Activated CD8-positive, alpha-beta memory T cell treated with anti-CD3 and anti-CD28 coated beads, Interleukin-2, amount 10 ng/mL, durations not matched to agents 7 days and 5 days (primary cell): ENCODE measurements at places on chromosomes 7 and 10. TPM values are rescaled to one million over a fixed set of nuclear protein-coding genes. Genes with fewer than 3 reads are reported as not detected.
A peak's percentile ranks its signal among the peaks of the same experiment; 100 is the strongest.

DNA sequence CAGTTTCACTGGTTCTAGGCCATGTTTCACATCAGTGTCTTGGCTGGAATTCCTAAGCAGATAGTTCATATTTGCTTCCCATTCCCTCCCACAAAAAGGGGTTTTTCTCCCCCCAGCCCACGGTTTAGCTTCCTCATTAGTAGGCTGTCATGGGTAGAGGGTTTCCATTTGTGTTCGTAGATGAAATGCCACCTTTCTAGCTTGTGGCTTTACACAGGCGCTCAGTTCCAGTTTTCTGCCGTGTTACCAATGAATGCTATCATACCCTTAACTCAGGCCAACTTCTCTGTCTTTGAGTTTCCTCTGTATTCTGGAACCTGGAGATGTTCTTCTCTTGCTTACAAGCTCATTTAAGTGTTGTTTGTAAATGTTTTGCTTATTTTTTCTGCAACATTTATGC is 26.8 kb downstream of the CALD1 start:
- H3K36me3 ChIP-seq = no peaks in the 10 kb centered on the region
- H3K27ac ChIP-seq = no peak overlapping the region
- H3K4me1 ChIP-seq = no peaks in the 10 kb centered on the region
- peaks cover 10% of the 10 kb centered on the region for H3K27me3 ChIP-seq
- DNase-seq = no peak

DNA sequence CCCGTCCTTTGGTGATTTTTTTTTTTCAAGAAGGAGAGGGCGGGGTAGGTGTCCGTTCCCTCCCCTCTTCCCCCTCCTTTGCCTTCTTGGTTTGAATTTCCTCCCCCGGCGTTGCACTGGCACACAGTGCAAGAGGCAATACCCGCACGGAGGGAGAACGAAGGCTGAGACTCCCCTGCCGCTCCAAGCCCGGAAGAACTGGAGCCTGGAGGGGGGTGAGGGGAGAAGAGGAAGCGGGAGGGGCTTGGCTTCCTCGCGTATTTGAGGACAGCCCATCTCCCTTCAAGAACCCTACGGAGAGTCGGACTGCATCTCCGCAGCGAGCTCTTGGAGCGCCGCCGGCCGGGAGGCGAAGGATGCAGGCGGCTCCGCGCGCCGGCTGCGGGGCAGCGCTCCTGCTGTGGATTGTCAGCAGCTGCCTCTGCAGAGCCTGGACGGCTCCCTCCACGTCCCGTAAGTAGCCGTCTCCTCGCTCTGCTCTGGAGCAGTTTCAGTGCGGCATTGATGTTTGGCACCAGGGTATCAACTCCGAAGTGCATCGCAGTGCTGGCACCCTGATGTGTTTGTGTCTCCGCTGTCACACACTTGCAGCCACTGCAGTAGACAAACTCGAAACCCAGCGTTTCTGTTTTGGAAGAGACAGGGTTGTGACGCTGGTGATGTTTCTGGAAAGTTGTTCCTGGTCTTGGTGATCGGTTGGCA is at the start of gene CNTNAP2:
TSS of gene CNTNAP2 (plus strand) at position 281 of the 702 bp plus-strand sequence. CDS start at position 357, 76 bp downstream.
- peaks cover 26% of the 10 kb centered on the region for H3K27me3 ChIP-seq
- no peak for DNase-seq
- no peak within 1 kb of the TSS for H3K27ac ChIP-seq
- H3K4me1 ChIP-seq = peaks cover 6% of the 10 kb centered on the region

- H3K4me1 ChIP-seq = no peaks in the 10 kb centered on the region
- no peaks in the 10 kb centered on the region for H3K36me3 ChIP-seq
- H3K4me3 ChIP-seq = no peak overlapping the region
Measured at GRCh38 chr10:113148901-113149300, 198.9 kb downstream of the TCF7L2 start.

TMEM196 gene
- total RNA-seq = not detected

DNA sequence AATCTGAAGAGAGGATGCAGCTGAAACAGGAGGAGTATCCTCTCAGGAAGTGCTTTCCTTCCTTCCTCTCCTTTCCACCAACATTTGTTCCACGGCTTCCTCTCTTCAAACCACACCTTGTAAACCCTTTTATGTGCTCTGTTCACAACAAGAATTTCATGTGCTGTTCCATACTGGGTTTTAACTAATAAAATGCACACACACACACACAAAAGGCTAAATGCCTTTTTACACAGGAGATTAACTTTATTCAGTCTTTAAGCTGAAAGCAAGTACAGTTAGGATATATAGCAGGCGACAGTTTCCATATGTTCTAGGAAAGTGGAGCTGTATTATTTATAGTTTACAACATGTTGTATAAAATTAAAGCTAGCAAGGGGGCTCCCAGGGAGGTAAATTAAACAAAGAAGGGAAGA is 106.7 kb downstream of the REEP3 start:
- H3K27me3 ChIP-seq = peaks cover 8% of the 10 kb centered on the region
- H3K27ac ChIP-seq = no peak overlapping the region
- H3K4me3 ChIP-seq = no peak overlapping the region
- H3K4me1 ChIP-seq = peaks cover 31% of the 10 kb centered on the region

DNA sequence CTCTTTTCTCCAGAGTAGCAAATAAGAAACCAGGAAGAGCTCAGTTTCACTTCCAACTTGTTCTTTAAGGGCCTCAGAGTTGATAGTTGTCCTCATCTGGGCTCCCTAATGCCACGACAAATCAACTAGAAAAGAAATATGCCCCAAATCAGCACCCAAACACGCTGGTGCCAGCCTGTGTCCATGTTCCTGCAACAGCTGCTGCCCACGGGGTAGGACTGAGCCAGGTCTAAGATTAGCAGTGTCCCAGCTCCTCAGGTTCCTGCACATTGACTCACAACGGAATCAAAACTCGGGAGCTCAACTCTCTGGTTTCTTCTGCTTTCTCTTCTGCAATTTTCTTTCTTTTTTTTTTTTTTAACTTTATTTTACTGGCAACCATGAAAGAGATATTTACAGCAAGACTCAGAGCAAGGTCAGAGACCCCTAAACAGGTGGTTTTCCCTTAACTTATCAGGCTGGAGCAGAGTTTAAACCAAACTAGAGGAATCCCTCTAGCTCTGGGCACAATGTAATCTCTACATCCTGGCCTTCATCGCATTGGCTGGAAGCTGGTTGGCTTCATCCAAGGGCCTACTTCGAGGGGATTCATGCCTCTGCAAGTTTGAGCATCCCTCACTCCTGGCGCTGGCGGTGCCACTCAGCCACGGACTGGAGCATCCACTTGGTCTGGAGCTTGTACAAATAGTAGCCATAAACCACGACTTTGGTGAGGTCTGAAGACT is 126.1 kb downstream of the PFKFB3 start:
- no peak for DNase-seq
- H3K36me3 ChIP-seq = peaks cover 21% of the 10 kb centered on the region
- no peaks in the 10 kb centered on the region for H3K27me3 ChIP-seq
- no peak overlapping the region for H3K4me3 ChIP-seq

DNA sequence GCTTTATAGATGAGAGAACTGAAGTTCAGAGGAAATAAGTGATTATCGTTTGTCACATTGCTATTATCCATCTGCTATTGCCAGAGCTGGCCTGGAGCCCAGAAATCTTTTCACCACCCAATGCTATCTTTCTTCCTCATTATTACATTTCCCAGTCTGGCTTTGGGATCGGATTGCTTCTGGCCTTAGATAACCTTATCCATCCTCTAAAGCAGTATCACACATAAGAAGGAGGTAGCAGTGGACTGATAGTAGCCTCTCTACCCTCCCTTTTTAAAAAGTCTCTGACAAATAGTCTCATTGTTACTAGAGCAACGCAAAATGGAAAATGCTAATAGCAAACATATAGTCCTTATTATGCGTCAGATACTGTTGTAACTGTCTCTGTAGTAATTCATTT is 1.3 kb upstream of the CLDN12 start:
- no peak overlapping the region for H3K4me3 ChIP-seq
- DNase-seq = no peak
- H3K36me3 ChIP-seq = peaks cover 3% of the 10 kb centered on the region
- peaks cover 18% of the 10 kb centered on the region for H3K27me3 ChIP-seq
- H3K27ac ChIP-seq = no peak overlapping the region

GRCh38 chr7:21585070-21585724 is 42.4 kb downstream of the DNAH11 start:
- no peak overlapping the region for H3K4me3 ChIP-seq
- H3K27ac ChIP-seq = no peak overlapping the region
- DNase-seq = no peak
- peaks cover 7% of the 10 kb centered on the region for H3K27me3 ChIP-seq
- no peaks in the 10 kb centered on the region for H3K4me1 ChIP-seq
- H3K36me3 ChIP-seq = no peaks in the 10 kb centered on the region

GRCh38 chr7:48177271-48177670 is 6.0 kb downstream of the ABCA13 start:
- peaks cover under 1% of the 10 kb centered on the region for H3K4me1 ChIP-seq
- no peak overlapping the region for H3K4me3 ChIP-seq
- no peak overlapping the region for H3K27ac ChIP-seq
- H3K27me3 ChIP-seq = peaks cover 17% of the 10 kb centered on the region

MYH16 gene
- total RNA-seq = not detected

DNA sequence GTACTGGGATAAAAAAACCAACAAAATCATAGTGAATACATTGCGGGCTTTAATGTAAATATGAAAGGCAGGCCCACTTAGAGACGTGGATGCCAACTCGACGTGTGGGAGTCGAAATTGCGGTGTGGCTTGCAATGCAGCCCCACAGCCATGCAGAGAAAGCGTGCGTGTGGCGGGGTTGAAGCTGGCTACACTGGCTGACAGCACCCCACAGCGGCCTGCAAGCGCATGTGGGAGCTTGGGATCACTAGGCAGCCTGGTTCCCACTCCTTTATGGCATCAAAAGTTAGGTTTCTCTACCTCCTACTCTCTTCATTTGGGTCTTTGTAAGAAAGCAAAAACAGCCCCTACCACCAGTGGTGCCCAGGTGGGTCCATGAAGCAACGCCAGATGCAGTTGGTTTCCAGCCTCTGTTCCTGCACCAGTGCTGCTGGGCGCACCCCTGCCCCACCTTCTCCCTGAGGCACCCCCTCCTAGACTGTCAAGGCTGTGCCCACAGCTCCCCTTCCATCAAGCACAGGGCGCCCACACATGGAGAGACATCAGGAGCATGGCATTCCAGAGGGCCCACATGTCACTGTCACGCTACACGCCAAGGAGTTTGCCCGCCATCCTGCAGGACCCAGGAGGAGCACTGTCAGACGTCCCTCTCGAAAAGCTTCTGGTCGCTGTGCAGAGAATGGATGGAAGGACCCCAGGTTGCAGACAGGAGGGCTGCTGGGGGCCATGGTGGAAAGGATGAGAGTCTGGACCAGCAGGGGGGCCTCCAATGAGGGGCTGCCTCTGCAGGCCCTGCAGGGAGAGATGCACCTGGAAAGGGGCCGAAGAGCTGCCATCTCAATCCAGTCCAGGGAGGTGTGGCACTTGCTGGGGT is 142.9 kb downstream of the PAXIP1 start:
- no peaks in the 10 kb centered on the region for H3K36me3 ChIP-seq
- no peak overlapping the region for H3K4me3 ChIP-seq
- DNase-seq = no peak

DNA sequence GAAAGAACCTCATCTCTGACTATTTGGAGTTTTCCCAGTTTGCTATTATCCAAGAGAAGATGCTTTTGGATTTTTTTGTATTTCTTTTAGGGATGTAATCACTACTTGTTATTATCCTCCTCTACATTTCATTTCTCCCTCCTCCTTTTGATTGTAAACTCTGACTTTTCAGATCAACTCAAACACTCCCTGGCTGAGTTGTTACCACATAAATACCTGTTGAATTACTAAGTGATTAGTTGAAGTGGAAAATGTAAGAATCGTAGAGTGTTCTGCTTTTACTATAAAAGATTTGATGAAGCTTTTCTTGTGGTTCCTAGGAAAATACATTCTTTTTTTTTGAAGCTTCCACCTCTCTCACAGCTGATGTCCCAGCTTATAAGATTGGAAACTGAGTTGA is 164.1 kb upstream of the C1GALT1 start:
- H3K4me3 ChIP-seq = no peak overlapping the region
- no peaks in the 10 kb centered on the region for H3K36me3 ChIP-seq
- peaks cover 9% of the 10 kb centered on the region for H3K27me3 ChIP-seq
- no peak for DNase-seq
- no peaks in the 10 kb centered on the region for H3K4me1 ChIP-seq

GRCh38 chr10:6409971-6410643 is 170.0 kb downstream of the PRKCQ start:
- H3K4me1 ChIP-seq = peaks cover 43% of the 10 kb centered on the region
- H3K36me3 ChIP-seq = peaks cover 4% of the 10 kb centered on the region
- H3K27ac ChIP-seq = peak overlapping the region; percentile 78
- peak; percentile 73 for DNase-seq
- peaks cover 2% of the 10 kb centered on the region for H3K27me3 ChIP-seq
- peak overlapping the region; percentile 41 for H3K4me3 ChIP-seq

- no peaks in the 10 kb centered on the region for H3K36me3 ChIP-seq
- H3K27me3 ChIP-seq = no peaks in the 10 kb centered on the region
- H3K27ac ChIP-seq = no peak overlapping the region
- no peak for DNase-seq
- H3K4me3 ChIP-seq = no peak overlapping the region
- H3K4me1 ChIP-seq = peaks cover 20% of the 10 kb centered on the region
Measured at GRCh38 chr10:93417921-93418320, 64.2 kb downstream of the MYOF start.

OLAH gene
- 0.79 TPM for total RNA-seq

DNA sequence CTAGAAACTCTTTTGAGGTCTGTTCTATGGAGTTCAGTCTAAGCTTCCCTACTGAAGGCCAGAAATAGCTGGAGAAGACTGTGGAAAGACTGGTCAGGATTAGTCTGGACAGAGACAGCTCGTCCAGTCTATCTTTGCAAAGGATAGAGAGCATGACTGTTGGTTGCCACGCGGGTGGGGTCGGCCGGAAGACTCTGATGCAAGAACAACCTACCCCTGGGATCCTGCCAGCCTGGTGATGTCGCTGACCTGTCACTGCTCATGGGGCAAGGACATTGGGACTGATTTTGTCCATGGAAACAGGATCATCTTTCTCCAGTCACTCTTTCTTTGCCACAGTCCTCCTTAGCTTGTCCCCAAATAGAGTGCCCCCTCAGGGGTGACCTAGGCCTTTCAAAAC is 337.6 kb upstream of the NPSR1 start:
- no peak overlapping the region for H3K4me3 ChIP-seq
- peaks cover 13% of the 10 kb centered on the region for H3K27me3 ChIP-seq
- no peak for DNase-seq
- peaks cover 4% of the 10 kb centered on the region for H3K4me1 ChIP-seq

WDR86 gene
- total RNA-seq = 0.29 TPM

- H3K4me3 ChIP-seq = no peak overlapping the region
- no peaks in the 10 kb centered on the region for H3K4me1 ChIP-seq
- H3K27me3 ChIP-seq = no peaks in the 10 kb centered on the region
- H3K36me3 ChIP-seq = no peaks in the 10 kb centered on the region
- H3K27ac ChIP-seq = no peak overlapping the region
Measured at GRCh38 chr7:94778711-94779459, 123.0 kb upstream of the SGCE start.

GRCh38 chr10:44995914-44996669 is 4.6 kb upstream of the ZNF22 start:
- H3K27me3 ChIP-seq = no peaks in the 10 kb centered on the region
- peaks cover 1% of the 10 kb centered on the region for H3K36me3 ChIP-seq
- H3K27ac ChIP-seq = peak overlapping the region; percentile 59

LCOR gene
- total RNA-seq = 34.0 TPM
